Sciatic nerve (tissue), 2 donors: ENCODE measurements at places on chromosomes 11 and 22. TPM values are rescaled to one million over a fixed set of nuclear protein-coding genes. Genes with fewer than 3 reads are reported as not detected.

DNA sequence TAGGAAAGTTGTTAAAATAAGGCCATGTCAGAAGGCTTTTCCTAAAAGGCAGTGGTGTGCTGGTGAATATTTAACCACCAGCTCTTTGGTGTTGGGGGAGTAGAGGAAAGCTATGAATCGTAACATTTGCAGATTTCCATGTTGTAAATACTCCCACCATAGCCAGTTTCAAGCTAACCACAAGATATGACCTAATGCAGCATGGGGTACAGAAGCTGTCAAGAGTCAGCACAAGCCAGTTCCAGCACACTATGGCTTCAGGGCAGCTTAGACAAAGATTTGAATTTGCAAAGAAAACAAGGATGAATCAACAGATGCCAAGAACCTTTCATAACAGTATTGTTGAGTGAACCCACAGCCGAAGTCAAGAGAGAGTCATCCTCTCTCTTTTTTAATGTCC lies 40.0 kb downstream of the COMMD9 start:
- no peak for DNase-seq

- DNase-seq: no peak
Measured at GRCh38 chr11:72627594-72628281, 46.5 kb downstream of the PDE2A start.

DNA sequence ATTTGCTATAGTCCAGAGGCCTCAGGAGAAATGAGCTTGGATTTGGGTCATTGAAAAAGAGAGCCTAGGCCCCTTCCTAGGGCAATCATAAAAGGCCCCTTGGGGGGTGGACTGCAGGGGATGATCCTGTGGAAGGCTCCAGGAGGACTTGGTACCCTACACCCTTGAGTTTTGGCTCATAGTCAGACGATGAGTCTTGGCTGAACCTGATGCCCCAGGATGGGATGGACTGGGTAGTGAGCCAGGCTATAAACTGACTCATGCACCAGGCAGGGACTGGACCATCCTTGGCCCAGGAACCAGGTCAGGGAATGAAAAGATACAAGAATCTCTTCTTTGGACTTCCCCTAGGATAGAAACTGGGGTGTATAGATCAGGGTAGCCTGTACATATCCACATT lies 54.2 kb downstream of the NAV2 start:
- DNase-seq: no peak

DNA sequence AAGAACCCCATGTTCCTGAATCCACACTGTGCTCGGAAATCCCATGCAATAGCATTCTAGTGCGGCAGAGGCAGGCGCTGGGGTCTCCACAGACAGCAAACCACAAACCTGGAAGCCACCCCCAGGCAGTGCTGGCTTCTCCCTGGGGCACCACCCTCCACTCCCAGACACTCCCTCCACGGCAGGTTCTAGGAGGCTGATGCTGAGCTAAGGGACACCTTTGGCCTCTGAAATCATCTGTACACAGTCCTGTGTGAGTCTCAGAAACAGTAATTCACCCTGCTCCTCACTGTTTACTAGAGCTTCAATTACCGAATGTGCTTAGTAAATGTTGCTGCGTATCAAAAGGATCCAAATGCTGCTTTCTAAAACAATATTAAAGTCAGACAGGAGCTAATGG lies 129.3 kb downstream of the EFCAB6 start:
- no peak for DNase-seq

- no peak for DNase-seq
Measured at GRCh38 chr11:86741839-86742805, 58.2 kb upstream of the PRSS23 start.

DNA sequence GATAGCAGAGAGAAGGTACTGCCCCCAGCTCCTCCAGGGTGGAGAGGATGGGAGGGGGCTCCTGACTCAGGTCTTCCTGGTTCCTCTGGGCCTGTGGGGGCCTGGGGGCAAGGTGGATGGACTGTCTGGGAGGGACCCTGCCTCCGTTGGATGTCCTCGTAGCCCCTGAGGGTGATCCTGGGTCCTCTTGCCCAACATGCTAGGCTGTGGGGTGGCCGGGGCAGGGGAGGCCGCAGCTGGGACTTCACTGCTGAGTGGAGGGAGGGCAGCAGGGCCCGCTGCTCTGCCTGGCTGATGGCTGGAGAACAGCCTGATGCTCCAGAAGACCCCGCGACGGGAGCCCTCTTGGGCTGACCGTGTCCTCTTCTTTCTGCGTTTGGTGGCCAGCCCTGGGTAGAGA lies 13.4 kb downstream of the FRMD8 start:
- no peak for DNase-seq

DNA sequence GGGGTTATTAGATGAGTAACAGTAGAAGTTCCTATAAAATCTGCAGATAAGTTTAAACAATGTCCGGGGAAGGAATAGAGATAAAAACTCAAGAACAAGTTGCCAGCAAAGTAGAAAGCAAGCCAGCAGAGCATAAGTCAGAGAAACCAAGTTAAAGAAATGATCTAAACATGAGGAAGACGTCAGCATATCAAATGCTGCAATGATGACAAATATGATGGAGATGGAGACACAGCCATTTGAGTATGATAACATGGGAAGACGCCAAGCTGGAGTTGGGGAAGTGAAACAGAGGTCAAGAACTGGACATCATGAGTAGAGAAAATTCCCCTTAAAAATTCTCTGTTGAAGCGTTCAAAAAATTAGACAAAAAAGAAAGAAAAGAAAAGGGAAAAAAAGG lies 571.5 kb downstream of the CNTN5 start:
- DNase-seq: no peak

GRCh38 chr22:29520851-29521250 lies 32.7 kb downstream of the THOC5 start:
- DNase-seq: no peak

DNA sequence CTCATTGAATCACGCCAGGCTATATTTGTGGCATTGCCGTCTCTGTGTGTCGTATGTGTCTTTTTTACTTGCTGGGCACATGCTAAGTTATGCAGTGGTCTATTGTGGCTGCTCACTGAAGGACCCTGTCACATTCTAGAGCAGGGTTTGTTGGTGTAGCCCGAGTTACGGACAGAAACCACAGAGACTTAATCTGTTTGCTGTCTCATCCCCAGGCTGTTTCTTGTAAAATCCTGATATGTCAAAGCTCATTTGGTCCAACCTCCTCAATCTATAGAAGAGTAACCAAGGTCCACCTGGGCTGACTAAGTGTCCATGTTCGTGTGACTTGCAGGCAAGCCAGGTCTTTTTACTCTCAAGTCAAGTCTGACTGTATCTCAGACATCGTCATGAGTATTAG lies 5.0 kb downstream of the DPF2 start:
- DNase-seq: no peak

DNA sequence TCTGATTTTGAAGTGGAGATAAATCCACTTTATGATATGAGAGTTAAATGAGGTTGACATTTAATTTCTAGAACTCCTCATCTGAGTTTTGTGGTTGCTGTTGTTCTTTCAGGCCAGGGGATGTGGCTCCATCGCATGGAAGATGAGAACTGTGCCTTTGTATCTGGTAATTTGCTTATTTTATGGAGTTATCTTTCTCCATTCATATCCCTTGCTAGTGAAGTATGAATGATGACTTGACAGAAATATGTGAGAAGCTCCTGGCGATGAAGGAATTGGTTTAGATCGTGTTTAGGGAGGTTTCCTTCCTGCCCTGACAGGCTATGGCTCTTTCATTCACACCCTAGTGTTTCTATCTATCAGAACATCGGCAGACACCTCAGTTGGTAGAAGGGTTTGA lies 393.7 kb downstream of the ETS1 start:
- DNase-seq: no peak

DNA sequence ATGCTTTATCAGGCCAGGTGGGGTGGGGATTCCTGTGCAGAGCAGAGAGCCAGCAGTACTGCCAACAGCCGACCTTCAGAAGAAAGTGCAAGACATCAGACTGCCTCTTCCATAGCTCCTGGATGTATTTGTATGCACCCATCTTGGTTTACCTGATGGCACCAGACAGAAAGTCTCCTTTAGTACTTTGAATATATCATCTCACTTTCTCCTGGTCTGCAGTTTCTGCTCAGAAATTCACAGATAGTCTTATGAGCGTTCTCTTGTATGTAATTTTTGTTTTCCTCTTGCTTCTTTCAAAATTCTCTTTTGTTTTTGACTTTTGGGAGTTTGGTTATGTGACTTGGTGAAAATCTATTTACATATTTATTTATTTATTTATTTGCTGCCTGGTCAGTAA lies 446.4 kb upstream of the CADM1 start:
- no peak for DNase-seq

GRCh38 chr11:47001781-47002181 lies 65.2 kb downstream of the CSTPP1 start:
- DNase-seq: no peak

DNA sequence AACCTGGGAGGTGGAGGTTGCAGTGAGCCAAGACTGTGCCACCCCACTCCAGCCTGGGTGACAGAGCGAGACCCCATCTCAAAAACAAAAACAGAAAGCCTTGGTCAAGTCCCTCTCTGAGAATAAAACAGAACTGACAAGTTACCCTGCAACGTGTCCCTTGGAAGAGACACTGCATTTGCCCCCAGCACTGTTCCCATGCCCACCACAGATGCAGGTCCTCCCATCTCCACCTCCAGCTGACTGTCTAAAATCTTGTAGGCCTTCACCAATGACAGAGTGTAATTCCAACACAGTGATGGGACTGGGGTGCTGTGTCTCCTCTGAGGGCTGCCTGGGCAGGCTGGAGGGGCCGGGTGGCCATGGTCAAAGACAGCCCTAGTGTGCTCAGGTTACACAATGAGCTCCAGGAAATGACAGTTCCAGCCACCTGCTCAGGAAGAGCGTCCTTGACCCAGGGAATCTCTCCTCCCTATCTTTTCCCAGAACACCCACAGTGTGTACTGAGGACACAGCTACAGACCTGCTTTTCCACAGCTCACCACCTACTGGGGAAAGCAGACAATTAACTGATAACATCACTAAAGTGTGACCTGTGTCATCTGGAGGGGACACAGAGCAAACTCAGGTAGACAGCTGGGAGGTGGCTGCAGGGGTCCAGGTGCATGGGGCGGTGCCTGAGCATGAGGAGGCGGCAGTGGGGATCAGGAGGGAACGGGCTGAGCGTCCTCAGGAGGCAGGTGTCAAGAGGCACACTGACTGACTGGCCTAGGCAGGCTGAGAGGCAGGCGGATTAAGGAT lies 56.4 kb downstream of the ARFGAP3 start:
- no peak for DNase-seq

DNA sequence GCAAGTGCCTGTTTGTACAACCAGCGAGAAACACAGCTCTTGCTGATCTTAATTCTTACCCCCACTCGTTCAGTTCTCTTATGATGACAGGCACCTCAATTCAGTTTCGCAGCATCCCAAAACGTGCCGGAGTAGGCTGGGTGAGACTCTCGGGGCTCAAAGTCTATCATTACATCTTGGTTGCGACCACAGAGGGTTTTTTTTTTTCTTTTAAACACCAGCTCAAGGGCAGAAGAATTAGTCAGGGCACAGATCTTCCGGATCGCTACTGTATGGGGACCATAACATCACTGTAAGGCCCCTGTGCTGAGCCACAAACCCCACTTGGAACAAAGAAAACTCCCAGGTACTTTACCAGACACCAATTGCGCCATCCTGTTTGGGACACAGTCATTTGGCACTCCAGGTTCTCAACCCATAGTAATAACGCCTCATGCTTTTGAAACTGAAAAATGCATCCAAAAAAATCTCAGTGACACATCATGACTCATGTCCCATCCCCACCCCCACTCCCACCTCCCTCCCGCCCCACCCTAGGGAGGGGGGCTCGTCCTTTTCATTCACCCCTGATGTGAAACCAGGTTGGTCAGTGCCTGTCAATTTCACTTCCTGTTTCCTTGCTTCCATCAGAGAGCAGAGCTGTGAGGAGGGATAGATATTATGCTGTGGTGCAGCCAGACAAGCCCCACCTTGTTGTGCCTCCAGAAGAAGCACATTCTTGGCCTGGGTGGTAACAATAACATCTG lies 41.0 kb upstream of the CD5 start:
- no peak for DNase-seq

- no peak for DNase-seq
Measured at GRCh38 chr11:62472063-62472884, 53.4 kb downstream of the SCGB1A1 start.

- no peak for DNase-seq
Measured at GRCh38 chr11:27649800-27650199, 50.5 kb downstream of the BDNF start.

GRCh38 chr11:64619811-64620380 lies 28.9 kb downstream of the SLC22A12 start:
- peak; percentile 74 for DNase-seq

DNA sequence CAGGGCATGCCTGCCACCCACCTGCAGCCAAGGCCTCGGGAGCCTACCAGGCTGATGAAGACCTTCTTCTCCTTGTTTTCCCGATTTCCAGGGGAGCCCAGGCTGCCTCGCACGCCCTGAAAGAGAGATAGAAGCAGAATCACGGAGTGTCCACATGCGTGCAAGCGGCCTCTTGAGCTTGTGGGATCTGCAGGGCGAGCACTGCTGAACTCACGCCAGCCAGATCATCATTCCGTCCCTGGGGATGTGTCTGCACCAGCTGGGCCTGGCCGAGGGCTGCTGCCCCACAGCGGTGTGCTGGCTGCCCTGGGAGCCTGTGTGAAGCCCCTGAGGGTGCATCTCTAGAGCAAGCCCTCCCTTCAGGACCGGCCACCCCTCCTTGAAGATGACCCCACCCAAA lies 17.9 kb downstream of the USH1C start:
- no peak for DNase-seq

DNA sequence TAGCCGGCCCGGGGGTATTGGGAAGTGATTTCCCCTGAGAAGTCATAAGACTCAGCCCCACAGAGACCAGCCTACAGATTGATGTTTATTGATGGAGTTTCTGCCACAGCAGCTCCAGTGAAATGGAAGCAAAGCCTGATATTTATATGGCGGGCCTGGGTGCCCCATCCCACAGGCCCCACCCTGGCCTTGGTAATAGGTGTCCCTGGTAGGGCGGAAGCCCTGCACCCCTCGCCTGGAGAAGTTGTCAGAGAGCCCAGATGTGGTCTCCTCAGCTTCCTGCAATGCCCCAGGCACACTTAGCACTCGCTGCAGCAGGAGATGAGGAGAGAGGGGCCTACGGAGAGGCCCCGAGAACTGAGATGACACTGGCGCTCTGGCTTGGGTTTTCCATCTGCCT lies 107.4 kb downstream of the MORC2 start:
- no peak for DNase-seq

GRCh38 chr11:117441146-117441975 lies 113.7 kb downstream of the CEP164 start:
- DNase-seq: no peak

GRCh38 chr11:128469220-128469619 lies 118.1 kb downstream of the ETS1 start:
- DNase-seq: no peak

- peak; percentile 76 for DNase-seq
Measured at GRCh38 chr11:66546368-66546965, at the start of gene ACTN3. ACTN3 (plus strand) TSS chr11:66546903; CDS start chr11:66546938, 35 bp downstream.

KCNQ1OT1 gene
- total RNA-seq: 7.2 TPM

MS4A6A gene
- total RNA-seq: 87.6 TPM

TUB gene
- 12.9 TPM for total RNA-seq

FAM227A gene
- total RNA-seq: 2.9 TPM
